ENCODE measurements at places on chromosomes 6 and 20.

DNA sequence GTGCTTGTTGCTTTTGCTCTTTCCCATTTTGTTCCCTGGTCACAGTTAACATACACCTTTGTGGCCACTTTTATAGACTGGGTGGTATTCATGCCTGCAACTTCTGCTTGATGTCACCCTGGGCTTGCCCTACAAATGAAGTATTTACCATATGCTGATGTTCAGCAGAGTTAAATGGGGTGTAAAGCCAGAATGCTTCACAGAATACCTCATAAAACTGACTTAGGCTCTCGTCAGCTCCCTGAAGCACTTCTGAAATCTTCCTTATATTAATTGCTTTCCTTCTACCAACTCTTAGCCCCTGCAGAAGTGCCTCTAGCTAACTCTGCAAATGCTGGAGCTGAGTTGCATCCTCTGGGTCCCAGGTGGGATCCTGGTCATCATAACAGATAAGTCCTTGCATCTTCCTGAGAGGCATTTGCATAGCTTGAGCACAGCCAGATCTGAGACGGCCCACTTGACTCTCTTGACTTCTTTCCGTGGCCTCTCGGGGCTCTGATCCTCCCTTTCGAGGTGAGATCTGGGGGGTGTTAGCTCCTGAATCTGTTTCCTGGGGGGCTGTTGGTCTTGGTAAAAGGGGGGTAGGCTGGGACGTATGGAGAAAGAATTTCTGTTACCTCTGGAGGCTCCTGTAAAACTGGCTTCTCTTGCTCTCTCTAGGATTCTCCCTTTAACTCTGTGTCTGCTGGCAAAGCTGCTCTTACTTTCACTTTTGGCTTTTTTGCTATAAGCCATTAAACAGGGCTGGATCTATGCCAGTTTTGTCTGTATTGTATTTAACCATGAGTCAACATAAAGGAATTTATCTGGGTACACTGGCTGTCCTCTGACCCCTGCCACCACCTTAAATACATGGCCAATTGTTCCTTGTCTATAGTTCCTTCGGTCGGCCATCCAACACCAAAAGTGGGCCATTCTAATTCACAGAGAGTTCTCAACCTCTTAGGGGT lies 223.0 kb upstream of the SYNCRIP start:
- DNase-seq: peak; percentile 10

GRCh38 chr6:132084811-132085509 lies 133.8 kb upstream of the CCN2 start:
- DNase-seq: peak; percentile 98

DNA sequence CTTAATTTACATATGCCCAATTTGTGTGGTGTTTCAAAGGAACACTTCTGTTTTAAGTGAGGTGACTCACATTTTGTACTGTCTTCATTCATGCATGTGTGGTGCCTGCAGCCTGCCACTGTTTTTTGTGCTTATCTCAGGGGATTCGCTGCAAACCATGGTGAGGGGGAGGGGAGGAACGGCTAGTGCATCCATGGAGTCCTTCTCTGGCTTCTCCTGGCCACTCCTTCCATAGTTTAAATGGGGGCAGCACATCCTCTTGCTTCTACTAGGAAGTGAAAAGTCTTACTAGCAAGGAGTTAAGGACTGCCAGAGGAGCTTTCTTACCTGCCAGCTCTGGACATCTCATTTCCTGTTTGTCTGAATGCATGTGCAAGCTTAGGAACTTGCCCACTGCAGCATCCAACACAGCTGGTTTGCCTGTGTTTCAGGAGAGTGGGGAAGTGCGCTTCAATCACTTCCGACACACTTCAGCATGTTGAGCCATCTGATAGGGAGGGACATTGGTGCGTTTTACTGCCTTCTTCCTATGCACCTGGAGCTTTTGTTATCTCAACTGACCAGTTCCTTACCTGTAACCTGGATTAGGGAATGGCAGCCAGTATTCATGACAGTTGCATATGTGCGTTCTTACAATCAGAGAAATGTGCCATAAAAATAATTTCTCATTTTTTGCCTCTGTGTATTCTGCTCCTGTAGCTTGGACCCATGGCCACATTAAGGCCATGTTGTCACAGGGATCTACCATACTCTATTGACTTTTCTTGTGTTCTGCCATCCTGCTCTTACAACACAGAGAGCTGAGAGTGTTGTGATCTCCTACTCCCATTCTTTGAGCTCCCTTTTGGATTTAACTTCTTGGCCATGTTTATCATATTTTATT lies 211.3 kb downstream of the ARID1B start:
- no peak for DNase-seq

GRCh38 chr6:15369838-15370237 lies 124.0 kb downstream of the JARID2 start:
- DNase-seq: no peak

- DNase-seq: no peak
Measured at GRCh38 chr6:45675634-45676033, 297.9 kb upstream of the SUPT3H start.

DNA sequence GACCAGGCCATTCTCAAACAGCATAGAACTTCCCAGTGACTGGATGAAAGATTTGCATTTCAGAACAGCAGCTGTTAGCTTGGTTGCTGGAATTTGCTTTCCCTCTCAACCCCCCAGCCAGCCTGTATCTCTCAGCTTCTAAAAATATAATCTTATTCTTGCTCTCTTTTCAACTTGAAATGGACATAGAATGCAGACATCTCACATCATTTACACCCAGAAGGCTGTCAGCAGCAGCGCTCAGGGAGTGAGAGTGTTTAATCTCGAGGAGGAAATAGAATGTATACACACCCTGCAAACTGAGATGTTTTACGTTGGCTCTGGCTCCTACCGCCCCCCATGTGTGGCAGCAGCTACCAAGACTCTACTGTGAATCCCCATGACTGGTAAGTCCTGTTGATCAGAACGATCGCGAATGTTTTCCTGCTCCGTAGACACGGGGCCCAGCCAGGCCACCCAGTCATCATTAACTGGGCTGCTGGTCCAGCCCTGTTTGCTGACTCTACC lies 163.4 kb upstream of the SLC24A3 start:
- no peak for DNase-seq

DNA sequence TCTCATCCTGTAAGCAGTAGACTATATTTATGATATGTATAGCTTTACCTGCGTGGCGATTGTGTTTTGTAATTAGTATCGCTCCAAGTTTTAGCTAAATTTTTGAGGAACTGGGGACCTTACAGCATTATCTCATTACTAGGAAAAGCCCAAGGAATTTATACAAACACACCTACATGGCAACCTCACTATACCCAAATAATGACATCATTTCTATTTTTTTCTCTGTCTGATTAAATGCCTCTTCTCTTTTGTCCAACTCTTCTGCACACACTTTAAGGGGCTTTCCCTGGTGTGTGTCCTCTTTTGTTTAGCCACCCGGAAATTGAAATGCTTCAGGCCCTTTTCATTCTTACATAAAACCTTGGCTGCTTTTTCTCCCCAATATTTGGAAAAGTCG lies 82.9 kb upstream of the EXOC2 start:
- no peak for DNase-seq

DNA sequence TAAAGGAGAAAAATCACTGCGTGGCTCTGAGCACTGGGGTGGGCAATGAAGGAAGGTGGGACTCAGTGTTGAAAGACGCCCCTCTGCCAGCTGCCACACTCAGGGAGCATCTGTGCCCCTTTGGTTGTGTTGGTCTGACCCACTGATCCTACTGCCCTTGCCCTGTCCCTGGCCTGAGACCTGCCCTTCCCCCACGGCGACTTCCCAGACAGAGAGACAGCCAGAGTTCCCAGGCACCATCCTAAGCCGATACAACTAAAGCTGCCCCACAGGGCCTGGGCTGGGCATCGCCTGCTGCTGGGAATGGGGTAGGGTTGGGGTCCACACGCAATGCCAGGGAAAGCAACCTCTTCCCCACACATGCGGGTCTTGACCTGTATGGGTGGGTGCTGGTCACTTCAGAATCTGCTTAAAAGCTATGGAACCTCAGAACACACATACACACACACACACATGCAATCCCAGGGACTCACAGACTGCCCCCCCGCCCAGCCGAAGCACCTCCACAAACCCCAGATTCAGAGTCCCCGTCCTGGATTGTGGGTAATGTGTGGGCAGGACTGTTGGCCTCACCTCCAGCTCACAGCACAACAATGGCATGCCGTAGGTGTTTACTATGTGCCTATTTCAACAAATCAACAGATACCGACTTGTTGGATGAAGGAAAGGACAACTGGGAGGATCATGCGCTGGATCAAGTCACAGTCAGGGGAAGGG lies 10.9 kb upstream of the SPDEF start:
- DNase-seq: no peak

DNA sequence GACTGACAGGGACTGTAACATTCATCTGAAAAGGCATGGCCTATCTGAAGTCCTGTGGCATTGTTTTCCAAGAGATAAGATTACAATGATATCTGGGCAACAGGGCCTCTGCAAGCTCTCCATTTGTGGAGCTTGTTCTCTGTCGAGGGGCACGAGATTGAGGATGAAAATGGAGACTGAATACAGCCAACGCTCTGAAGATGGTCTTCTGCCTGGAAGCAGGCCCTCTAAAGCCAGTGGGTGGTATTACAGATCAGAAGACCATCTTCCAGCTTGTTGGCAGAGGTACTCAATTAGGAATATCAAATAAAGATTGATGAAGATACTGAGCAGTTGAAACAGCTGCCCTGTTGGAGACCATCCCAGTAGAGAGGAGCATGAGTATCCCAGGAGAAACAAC lies 288.2 kb downstream of the CENPW start:
- DNase-seq: no peak

DNA sequence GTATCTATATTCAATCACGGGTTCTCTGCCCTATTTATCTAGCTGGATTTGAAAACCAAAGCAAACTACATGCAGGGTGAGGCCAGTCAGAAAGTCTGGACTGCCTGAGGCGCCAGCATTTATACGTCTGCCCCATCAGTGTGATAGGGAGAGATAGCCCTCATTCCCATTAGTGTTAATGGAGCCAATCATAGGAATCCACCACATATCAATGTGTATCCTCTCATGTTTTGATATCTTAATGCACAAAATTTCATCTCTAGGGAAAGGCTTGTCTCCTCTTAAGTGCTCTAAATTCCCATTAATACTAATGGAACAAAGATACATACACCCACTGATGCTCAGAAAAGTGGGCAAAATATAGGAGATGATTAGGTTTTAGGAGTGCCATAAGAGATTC lies 376.2 kb downstream of the BTBD3 start:
- DNase-seq: no peak

- no peak for DNase-seq
Measured at GRCh38 chr20:45098103-45098773, 2.7 kb downstream of the KCNS1 start.

GRCh38 chr6:132764370-132764769 lies 6.7 kb upstream of the VNN2 start:
- peak; percentile 46 for DNase-seq

DNA sequence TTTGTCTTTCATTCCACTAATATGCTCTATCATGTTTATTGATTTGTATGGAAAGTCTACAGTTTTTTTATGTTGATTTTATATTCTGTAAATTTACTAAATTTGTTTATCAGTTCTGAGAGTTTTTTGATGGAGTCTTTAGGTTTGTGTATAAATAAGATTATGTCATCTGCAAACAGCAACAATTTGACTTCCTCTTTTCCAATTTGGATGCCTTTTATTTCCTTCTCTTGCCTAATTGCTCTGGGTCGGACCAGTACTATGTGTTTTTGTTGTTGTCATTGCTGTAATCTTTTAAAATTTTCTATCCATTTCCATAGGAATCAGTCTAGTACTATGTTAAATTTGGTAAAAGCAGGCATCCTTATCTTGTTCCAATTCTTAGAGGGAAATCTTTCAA lies 31.5 kb upstream of the POLR1H start:
- DNase-seq: no peak

DNA sequence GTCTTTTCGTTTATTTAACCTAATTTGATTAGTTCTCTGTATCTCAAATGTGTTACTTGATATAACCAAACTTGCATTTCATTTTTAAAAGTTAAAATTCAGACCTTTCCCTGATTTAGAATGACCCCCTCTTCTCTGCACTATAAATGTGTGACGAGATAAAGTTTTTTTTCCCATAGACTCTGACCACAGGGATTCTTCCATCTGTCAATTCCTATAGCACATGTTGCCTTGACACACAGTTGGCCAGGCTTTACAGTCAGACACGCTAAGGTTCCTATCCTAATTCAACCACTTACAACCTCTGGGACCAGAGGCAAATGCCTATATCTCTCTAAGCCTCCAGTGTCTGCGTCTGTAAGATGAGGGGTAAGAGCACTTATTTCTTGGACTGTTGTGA lies 40.6 kb downstream of the KCNS1 start:
- DNase-seq: no peak
